ENCODE measurements at places on chromosomes 7 and 10. TPM values are rescaled to one million over a fixed set of nuclear protein-coding genes. Genes with fewer than 3 reads are reported as not detected.

DNA sequence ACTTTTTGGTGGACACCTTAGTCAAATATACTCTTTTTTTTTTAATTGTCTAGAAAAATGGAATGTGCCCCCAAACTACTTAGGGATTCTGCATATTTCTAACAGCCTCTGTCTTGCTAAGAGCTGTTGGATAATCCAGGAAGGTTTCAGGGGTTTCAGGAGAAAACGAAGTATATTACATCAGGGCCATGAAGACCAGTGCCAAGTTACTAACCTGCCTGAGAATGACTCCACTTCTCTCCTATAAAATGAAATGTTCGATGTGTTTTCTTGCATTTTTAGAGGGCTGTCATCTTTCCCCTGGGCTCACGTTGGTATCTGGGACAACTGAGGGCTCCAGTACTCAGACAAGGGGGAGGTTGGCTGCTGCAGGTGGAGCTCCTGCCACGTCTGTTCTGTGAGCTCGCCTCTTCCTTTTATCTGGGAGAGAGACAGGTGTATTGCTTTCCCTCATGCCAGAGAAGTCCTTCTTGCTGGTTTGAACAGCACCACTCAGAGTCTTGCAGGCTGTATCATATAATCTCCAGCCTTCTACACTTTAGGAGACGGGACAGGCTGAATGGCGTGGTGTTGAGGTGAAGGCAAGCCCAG lies 71.3 kb downstream of the CAMK1D start:
- no peak for DNase-seq

DNA sequence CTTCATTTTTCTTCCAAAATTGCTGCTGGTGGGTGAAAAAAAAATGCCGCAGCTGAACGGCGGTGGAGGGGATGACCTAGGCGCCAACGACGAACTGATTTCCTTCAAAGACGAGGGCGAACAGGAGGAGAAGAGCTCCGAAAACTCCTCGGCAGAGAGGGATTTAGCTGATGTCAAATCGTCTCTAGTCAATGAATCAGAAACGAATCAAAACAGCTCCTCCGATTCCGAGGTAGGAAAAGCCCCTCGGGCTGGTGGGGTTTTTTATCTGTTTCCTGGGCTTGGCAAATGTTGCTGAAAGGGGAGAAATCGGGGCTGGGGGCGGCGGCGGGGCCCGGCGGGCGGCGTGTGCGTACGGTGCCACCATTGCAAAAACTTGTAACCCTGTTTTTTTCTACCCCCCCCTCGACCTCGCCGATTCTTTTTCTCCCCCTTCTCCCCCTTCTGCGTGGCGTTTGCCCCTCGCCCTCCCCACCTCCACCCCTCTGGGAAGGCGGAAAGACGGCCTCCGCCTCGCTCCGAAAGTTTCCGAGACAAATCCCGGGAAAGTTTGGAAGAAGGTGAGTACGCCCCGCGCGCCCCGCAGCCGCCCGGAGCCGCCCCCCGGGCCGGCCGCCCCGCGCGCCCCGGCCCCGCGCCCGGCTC lies 789 bp downstream of the TCF7L2 start:
- peak; percentile 47 for DNase-seq

DNA sequence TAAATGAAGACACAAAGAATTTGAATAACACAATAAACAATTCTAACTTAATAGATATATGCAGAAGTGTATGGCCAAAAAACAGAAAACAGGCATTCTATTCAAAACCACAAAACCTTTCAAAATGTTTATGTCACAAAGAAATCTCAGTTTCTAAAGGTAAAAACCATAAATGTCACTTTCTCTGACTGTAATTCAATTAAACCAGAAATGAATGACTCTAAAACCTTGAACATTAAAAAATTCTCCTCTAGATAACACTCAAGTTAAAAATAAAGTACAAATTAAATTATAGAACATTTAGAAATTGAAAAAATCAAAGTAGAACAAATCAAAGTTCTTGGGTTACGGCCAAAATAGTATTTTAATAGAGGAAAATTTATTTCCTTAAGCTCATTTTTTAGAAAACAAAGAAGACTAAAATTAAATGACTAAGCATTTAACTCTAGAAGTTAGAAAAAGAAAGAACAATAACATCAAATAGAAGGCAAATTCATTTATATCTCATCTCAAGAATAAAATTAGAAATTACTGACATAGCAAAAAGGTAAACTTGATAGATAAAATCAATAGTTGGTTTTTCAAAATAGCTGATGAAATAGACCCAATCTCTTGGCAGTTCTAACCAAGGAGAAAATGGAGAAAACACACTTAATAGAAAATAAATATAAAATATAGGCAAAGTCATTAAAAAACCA lies 198.8 kb downstream of the TEX36 start:
- DNase-seq: no peak

GRCh38 chr7:74149603-74150002 lies 24.6 kb upstream of the EIF4H start:
- DNase-seq: no peak

- DNase-seq: no peak
Observed at GRCh38 chr7:5484921-5485320, 61.3 kb upstream of the TNRC18 start.

DNA sequence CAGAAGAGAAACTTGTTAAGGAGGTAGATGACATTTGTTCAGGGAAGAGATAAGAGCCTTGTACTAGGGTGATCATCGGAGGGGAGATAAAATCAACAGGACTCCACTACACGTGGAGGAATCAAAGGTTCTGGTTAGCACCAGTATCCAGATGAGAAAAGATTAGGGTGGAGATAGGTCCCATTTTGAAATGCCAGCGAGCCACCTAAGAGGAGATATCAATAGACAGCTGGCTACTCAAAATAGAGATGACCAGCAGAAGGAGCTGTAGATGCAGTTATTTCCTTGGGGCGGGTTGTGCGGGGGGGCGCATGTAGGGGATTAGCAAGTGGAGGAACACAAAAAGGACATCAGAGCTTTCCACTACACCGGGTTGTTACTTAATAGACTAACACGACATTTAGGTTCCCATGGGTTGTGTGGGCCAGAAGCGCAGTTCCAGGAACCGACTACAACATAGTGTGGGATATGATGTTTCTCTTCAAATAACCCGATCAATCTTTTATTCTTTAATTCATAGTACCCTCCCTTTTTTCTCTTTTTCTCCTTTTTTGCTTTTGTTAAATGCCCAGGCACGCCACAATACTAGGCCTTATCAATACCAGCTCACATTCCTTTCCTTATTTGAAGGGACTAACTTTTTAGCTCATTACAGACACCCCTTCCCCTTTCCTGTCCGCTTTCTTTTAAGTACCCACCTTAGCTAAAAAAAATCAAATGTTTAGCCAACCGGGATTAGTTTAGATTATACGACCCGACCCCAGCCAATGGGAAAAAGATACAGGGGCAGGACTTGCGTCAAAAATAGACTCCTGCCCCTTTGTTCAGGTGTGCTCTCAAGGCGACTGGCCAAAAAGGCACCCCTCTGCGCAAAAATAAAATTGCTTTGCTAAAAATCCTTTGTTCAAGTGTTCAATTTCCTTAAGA lies 2.0 kb upstream of the KIF11 start:
- DNase-seq: no peak

DNA sequence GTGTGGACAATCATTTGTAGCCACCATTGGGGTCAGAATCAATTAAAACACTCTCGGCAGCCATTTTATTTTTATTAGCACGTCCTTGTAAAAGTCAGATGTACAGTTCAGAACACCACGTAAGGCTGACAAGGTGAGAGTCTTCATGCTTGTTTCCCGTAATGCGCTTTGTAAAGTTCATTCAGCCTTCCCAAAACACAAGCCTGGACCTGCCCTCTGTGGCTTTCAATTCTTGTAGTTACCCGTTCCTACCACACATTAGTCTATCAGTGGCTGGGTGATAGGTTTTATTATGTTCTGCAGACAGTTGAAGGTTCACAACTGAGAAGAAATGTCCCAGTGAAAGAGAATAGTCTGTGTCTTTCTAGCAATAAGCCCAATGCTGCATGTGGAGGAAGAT lies 35.4 kb downstream of the GAD2 start:
- peak; percentile 11 for DNase-seq

GRCh38 chr7:51031216-51031615 lies 248.5 kb upstream of the GRB10 start:
- DNase-seq: no peak

GRCh38 chr7:98719396-98719795 lies 102.3 kb downstream of the NPTX2 start:
- no peak for DNase-seq

DNA sequence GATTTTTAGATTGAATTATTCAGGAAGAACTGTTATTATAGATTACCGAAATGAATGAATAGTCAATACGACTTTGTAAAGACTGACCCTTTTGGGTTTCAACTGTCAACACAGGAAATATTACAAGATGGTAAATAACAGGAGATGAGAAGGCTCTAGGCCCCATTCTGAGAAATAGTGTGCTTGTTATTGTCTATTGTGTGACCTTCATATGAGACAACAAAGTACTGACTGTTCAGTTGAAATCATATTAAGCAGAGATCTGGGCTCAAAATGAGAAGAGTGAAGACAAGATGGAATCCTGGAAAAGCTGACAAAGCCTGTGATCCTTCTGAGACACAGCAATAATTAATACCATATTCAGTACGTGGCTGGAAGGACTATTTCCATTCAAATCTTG lies 503.8 kb downstream of the INHBA start:
- no peak for DNase-seq

- DNase-seq: peak; percentile 42
Observed at GRCh38 chr7:28732071-28732869, 225.9 kb downstream of the TRIL start.

GRCh38 chr10:49387071-49387470 lies 8.8 kb downstream of the DRGX start:
- peak; percentile 96 for DNase-seq

DNA sequence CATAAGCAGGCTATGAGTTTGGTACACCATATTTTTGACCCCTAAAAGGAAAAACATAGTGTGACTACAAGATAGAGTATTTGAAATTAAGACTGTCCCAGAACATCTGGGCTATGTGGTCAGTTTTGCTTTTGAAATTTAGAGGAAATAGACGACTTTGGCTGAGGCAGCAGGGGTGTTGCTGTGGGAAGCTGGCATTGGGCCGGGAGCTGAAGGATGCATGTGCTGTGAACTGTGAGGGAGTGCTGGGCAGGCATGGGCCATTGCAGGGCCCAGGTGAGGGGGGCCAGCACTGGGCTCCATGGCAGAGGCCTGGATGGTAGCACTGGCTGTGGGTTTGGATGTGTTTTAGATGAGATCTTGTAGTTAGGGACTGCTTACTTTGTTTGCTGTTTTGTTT lies 168.3 kb downstream of the BMPER start:
- no peak for DNase-seq

DNA sequence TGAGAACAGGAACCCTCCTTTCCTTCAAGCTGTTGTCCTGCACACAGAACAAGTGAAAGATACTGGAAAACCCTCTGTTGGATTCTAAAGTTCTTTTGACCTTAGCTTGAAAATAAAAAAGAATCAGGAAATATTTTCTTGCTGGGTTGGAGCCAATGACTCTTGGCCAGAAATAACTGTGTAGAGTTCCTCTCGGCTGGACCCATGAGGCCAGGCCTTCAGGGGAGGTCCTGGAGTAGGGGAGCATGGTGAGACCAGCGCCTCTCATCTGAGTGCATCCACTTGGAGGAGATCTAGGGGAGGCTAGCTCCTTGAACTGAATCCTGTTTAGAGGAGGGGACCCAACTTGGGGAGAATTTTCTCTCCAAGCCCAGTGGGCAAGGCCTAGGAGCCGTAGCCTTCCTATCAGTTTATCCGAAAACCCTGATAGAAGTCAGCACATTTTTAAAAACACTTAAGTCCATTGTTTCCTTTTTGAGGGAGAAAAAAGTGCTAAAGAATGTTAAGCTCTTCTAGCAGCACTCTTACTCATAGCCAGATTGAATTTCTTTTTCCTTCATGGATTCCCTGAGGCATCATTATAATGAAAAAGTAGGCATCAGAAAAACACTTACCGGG lies 635.7 kb upstream of the ANKRD30A start:
- peak; percentile 89 for DNase-seq

DNA sequence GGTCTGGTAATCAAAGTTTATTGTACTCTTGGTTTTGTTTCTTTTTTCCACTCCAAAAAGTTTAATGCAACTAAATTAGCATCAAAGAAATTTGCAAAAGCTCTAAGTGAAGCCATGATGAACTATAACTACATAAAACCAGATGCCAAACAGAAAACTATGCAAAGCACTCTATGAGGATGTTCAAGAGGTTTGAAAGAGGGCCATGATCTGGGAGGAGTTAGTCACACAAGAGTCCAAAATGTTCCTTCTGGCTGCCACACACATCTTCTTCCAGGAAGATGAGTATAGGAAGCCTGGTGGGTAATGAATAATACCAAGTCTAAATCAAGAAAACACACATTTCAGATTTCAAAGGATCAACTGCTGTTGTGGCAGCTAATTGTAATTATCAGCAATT lies 28.4 kb downstream of the GLI3 start:
- DNase-seq: no peak

DNA sequence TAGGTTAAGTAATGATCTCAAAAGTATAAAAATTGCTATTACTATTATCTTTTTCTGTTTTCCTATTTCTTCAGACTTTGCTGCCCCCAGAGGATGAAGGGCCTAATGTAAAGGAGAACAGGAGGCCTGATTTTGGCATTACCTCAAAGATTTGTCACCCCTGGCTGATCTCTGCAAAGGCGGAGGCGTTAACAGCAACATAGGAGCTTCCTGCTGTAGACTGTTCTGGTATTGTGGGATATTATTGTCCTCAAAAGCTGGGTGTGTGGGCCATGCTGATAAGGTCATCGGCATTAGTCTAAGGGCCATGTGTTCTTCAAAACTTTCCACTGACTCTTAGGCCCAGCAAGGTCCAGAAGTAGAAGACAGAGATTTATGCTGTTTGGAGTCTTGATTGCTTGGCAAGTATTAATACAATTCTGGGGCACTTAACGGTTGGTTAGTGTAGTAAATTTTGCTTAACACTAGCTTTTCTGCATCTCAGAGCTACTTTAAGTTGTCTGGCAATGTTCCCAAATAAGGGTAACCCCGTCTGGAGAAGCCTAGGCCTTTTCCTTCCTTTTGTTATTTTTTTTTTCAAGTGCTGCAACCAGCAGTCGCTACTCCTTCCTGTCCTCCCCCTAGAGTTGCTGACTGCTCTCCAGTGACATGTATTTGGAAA lies 14.0 kb upstream of the ENTPD1 start:
- peak; percentile 44 for DNase-seq

- peak; percentile 55 for DNase-seq
Observed at GRCh38 chr10:24174014-24174413, 34.9 kb upstream of the KIAA1217 start.

DNA sequence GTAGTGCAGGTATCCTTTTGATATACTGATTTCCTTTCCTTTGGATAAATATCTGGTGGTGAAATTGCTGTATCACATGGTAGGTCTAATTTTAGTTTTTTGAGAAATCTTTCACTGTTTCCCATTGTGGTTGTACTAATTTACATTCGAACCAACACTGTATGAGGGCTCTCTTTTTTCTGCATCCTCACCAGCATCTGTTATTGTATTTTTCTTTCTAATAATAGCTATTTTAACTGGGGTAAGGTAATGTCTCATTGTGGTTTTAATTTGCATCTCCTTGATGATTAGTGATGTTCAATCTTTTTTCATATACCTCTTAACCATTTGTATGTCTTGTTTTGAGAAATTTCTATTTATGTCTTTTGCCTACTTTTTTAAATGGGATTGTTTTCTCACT lies 335.4 kb upstream of the MTPN start:
- no peak for DNase-seq

C7orf57 gene
- 2.4 TPM for total RNA-seq

HIPK2 gene
- total RNA-seq: 8.4 TPM

TRA2A gene
- 21.3 TPM for total RNA-seq

SPAM1 gene
- total RNA-seq: not detected

DNAJC2 gene
- 16.8 TPM for total RNA-seq

MNX1 gene
- total RNA-seq: 0.13 TPM

MYH16 gene
- total RNA-seq: 0.53 TPM

TMEM236 gene
- total RNA-seq: under 0.01 TPM

GJC3 gene
- total RNA-seq: not detected

GRID2IP gene
- total RNA-seq: 0.26 TPM

CH25H gene
- not detected for total RNA-seq

Data from bronchial epithelial cell (primary cell).